CD4-positive, alpha-beta T cell treated with Interleukin-6 at 100 ng/mL for 8 hours (primary cell): ENCODE measurements at places on chromosomes 2 and 18.

- peak; percentile 47 for DNase-seq
Observed at GRCh38 chr18:2656237-2656980, 883 bp downstream of the SMCHD1 start.

- no peak for DNase-seq
Observed at GRCh38 chr18:55124078-55124763, 165.0 kb upstream of the CCDC68 start.

DNA sequence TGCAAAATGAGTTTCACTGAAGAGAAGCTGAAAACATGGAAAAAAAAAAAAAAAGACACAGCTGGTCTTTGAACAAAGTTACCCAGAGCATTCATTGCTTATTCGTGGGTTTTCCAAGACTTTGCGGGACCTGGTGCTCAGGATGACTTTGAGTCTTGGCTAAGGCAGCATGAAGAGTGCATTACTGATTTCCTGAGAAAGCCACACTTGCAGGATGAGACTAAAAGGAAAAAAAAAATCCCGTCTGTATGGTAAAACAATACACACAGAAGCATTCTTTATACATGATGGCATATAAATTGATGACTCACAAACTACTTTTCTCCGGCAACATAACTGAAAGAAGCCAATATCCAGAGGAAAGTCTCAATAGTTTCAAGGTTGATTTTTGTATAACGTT, 195.4 kb downstream of the SPP2 start:
- no peak for DNase-seq

DNA sequence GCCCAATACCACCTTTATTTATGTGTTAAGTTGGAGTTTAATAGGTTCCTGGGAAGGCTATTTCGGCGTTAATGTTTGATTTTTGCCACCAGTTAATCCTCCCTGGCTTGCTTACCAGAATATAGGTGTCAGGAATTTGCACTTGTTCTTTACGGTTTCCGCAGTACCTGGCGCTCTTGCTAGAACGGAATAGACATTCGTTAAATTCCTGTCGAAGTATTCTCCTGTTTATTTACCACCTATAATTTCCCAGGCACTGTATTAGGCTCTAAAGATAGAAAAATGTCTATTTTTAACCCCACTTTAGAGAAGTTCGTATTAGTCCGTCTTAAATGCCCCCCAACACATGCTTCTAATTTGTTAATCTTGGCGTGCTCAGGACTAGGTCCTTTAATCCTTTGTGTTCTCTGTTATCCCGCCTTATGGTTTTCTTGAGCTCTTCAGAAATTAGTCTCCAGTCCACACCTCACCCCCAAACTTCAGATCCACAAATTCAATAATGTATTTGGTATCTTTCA, 575 bp downstream of the CCDC150 start:
- no peak for DNase-seq

GRCh38 chr2:145010635-145011034, 490.7 kb upstream of the ZEB2 start:
- no peak for DNase-seq

- no peak for DNase-seq
Observed at GRCh38 chr2:41949883-41950665, 97.7 kb upstream of the PKDCC start.
